Iris pigment epithelial cell (primary cell): ENCODE measurements at places on chromosomes 1 and 21.

GRCh38 chr1:72937905-72938304 lies 655.6 kb upstream of the NEGR1 start:
- DNase-seq: no peak

DNA sequence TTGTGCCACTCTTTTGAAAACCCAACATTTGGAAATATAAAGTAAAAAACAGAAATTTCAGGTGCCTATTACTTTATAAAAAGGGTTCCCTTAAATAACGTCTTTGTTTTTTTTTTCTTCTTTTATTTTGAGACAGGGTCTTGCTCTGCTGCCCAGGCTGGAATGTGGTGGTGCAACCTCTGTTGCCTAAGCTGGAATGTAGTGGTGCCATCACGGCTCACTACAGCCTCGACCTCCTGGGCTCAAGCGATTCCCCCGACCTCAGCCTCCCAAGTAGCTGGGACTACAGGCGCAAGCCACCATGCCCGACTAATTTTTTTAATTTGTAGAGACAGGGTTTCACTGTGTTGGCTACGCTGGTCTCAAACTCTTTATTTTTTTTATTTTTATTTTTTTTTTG lies 110.2 kb upstream of the HNRNPU start:
- no peak for DNase-seq

DNA sequence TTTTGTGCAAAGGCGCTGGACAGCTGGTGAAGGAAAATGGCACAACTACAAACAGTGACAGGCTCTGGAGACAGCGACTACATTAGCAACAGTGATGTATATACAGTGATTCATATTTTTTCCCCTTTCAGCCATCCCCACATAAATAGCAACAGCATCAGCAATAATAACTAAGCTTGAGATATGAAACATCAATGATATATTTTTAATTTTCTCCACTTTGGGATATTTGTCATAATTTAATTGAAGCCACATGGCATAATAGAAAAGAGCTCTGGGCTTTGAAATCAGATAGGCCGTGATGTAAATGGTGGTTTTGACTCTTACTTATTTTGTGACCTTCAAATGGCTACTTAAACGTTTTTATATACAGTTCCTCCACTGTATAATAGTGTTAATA lies 764.3 kb upstream of the PRMT6 start:
- DNase-seq: no peak

DNA sequence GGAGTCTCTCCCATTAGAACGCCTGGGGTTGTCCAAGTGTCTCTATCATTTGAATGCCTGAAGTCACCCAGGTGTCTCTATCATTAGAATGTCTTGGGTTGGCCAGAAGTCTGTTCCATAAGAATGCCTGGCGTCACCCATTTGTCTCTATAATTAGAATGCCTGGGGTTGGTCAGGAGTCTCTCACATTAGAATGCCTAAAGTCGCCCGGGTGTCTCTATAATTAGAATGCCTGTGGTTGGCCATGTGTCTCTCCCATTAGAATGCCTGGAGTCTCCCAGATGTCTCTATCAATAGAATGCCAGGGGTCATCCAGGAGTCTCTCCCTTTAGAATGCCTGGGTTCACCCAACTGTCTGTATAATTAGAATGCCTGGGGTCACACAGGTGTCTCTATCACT lies 54.5 kb downstream of the RNF187 start:
- no peak for DNase-seq

GRCh38 chr1:36836196-36836883 lies 198.0 kb downstream of the GRIK3 start:
- DNase-seq: no peak

DNA sequence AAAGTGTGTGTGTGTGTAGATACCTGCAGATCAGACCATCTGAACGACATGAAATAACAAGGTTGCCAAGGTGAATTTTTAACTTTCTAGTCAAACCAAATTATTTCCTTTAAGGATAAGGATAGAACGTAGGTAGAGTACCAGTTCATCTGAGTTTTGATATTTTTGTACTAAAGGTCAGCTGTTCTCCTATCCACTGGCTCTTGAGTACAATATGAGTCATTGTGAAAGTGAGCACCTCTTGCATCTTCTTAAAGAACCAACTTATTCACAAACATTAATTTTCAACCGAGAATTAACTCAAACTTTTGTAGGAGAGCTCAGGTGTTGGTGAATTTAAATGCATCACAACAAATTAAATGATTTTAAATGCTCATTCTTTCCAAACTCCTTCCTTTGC lies 71.5 kb downstream of the IFI44 start:
- DNase-seq: no peak

DNA sequence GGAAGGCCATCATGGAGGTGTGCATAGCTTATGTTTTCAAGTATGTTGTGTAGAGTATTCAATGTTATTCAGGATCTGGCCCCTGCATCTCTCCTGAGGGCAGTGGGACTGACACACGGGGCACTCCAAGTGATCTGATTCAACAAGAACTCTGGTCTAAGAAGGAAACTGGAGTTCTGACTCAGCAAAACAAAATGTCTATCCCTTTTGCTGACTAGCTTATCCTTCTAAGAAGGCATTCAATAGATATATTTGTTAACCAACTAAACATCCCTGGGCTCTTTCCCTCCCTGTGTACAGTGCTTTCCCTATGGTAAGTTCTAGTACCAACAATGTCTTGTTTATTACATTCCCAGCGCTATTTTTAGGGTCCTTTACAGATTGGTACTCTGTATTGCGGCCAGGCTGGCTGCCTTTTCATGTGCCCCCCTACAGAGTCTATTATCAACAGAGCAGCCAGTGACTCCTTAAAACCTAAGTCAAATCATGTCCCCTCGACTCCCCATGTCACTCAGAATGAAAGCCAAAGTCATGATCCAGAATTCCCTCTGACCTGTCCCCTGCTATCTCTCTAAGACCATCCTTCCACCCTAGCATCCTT lies 304.9 kb downstream of the KCNH1 start:
- no peak for DNase-seq

DNA sequence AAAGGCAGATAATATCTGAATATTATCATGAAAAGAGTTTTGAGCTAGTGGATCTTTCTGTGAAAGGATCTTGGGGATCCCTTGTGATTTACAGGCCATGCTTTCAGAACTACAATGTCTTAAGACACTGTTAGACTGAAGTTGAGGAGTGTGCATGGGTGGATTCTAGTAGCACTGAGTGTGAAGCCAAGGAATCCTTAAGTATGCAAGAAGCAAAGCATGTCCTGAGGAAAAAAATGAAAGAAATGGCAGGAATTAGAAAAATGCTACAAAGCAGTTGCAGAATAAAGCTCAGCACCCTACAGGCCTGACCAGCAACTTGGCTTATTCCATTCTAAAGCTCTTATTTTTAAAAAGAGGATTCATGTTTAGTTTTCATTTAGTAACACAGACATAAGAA lies 11.9 kb downstream of the STX6 start:
- DNase-seq: peak; percentile 84

- peak; percentile 12 for DNase-seq
Measured at GRCh38 chr1:155192346-155193274, 15.1 kb downstream of the THBS3 start.

DNA sequence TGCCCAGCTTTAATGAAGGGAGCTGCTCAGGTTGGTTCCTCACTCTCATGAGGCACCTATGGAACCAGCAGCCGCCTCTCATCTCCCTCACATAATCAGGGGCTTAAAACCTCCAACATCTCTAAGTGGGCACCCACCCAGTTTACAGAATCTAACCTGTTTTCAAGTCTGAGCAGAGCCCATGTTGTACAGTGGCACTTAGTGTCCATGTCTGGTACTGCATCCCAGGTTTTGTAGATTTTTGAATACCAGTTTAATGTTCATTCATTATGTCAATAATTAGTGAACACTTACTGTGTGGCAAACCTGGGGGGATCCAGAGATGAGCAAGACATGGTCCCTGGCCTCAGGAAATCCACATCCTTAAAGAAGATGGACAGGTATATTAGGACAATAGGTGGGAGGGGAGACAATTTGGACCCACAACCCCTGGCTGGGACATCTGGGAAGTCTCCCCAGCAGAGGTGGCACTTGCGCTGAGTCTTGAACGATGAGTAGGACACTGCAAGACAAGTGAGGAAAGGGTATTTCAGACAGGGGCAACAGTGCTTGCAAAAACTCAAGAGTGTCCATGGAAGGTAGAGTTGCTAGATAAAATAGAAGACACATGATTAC lies 83.3 kb downstream of the LACTBL1 start:
- peak; percentile 48 for DNase-seq

GRCh38 chr1:78676993-78677392 lies 27.4 kb downstream of the IFI44 start:
- DNase-seq: no peak

DNA sequence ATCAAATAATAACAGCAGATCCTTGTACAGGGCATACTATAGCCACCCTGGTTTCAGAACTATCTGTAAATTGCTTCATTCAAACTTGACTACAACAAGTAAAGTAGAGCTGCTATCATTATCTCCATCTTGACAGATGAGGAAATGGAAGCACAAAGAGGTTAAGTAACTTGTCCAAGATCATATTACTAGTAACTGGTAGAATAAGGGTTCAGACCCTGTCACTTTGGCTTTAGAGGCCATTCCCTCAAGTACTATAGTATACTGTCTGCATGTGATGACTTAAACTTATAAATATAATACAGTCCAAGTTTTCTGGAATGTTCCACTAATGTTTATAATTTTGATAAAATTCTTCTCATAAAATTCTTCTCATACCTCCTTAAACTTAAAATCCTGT lies 24.8 kb downstream of the PGM1 start:
- DNase-seq: peak; percentile 70
